ENCODE measurements at places on chromosomes 11 and 22.

DNA sequence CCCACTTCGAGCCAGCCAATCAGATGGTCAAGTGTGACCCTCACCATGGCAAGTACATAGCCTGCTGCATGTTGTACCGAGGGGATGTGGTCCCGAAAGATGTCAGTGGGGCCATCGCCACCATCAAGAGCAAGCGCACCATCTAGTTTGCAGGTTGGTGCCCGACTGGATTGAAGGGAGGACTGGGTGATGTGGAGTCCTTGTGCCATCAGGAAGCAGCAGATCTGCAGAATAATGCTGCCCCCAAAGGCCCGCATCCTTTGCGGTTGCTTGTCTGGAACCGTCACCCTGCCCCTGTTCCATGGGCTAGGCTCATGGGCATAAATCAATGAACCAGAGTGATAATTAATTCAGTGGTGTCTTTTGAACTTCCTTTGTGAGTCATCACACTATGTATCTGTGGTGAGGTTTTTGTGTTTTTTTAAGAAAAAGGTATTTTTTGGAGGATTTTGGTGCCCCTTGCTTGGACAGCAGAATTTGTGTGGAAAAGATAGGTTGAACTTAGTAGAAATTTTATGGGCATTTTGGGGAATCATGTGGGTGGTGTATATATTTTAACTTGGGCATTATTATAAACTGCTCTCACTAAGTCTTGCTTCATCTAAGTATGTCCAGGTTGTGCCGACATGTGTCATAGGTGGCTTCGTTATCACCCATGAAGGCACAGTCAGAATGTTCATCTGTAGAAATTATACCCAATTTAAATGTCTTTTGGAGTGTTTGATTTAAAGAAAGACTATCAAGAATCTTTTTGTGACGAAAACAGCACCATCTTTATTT lies 22.3 kb downstream of the LRRC74B start:
- no peak for DNase-seq

DNA sequence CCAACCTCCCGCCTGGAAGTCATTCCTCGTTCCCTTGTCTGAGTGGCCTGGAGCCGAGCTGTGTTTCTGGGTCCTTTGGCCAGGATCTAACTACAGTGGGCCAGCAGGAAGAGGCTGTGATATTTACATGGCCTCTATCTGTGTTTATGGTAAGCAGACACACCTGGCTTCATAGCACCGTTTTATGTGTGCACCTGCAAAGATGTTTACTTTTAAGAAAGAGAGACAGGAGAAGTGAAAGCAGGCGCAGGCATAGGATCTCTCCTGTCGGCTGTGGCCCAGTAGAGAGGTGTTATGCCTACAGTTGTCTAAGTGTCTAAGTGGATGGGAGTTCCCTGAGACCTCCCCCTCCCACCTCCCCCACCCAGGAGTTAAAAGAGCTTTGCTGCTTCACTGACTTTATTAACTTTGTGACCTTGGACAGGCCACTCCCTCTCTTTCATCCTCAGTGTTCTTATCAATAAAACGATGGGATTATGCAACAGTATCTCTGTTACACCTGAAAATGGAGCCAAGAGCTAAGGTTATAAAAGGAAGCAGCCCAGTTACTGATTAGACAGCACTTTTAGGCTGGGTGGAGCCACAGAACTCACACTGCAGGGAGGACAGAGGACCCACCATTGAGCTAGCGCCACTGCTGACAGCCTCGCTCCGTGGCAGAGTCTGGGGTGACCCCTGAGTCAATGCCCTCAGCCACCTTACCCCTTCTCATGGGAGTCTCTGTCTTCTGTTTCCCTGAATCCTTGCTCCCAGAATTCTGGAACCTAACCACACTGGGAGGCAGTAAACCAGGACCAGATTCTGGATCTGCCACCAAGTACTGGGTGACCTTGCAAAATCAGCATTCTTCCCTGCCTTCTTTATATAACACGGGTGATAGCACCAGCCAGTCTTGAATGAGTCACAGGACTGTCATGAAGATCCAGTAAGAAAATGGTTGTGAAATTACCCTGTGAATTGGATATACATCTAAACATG lies 22.0 kb downstream of the ST14 start:
- no peak for DNase-seq

GRCh38 chr22:24688256-24688655 lies 85.3 kb downstream of the GGT1 start:
- DNase-seq: no peak

DNA sequence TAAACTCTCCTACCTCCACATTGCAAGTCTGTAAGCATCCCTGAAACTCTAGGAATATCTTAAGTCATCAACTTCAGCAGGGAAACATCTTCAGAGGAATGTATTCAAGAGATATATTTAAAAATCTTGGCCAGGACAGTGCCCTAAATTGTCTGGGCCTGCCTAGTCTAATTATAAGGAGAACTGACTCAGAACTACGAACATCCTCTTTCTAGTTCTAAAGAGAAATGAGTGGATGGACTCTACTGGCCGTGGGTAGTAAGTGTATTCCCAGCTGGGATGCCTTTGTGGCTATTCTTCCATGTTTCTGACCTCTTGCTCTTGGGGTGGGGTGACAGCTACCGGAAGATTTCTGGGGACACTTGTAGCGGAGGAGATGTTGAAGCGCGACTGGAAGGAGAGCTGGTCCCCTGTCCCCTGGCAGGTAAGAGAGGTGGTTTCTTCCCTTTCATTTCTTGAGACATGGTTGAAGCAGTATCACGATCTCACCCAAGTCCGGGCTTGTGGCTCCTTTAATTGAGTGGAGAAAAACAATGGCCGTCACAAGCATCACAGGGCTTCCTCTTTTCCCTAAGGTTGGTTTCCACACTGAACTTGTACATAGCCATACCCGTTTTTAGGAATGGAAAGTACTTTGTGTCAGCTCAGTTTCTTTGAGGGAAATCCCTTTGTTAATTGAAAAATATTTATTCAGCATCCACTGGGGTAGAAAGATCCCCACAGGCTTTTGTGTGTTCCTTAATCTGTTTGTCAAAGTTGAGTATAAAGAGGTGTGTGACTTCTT lies 97.7 kb upstream of the SORL1-AS1 start:
- DNase-seq: no peak

GRCh38 chr11:35003658-35004057 lies 87.2 kb downstream of the PDHX start:
- no peak for DNase-seq

DNA sequence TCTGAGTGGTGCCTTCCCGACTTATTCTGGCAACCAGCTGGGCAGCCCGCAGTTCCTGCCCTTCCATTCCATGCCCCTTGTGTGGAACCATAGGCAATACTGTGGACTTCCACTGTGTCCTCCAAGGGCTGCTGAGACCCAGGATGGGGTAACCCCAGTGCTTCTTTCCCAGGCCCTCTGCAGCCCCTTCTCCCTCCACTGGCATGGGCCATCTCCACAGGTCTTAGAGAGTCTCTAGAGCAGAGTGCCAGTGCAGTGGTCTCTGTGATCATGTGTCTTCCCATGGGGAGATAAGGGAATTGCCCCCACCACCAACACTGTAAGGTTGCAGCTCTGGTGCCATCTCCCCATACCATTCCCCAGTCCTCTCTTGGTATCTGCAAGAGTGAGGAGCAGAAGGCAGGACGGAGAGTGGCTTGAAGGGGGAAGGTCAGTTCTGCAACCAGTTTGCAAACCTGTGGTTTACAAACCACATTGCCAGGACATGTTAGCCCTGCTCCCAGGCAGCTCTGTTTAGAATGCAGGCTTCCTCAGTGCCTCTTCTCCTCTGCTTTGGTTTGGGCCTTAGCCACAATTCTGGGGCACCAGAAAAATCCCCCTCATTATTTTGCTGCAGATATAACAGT lies 20.9 kb upstream of the DRD2 start:
- DNase-seq: no peak

DNA sequence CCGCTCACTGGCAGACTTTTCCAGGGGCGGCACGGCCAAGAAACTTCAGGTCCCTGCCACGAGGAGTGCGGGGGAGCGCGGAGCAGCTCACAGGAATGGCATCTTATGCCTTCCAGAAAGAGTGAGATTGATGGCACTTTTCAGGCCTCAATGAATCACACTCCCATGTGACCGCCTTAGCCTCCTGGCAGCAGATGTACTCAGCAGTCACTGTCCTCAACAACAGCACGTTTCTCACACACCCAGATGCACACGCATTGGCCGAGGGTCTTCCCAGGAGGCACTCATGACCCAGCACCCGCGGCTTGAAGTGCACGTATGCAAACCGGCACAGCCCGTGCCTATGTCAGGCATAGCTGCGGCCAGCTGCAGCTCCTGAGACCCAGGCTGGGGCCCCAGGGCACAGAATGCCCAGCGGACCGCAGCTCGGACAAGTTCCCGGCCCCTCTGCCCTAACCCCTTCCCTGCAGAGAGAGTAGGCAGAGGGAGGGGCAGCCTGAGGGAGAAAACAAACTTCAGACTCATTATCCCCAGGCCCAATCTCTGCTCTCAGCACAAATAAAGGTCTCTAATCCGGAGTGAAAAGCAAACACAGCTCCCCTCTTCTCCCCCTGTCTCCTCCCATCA lies 48.3 kb downstream of the RPUSD4 start:
- DNase-seq: no peak

DNA sequence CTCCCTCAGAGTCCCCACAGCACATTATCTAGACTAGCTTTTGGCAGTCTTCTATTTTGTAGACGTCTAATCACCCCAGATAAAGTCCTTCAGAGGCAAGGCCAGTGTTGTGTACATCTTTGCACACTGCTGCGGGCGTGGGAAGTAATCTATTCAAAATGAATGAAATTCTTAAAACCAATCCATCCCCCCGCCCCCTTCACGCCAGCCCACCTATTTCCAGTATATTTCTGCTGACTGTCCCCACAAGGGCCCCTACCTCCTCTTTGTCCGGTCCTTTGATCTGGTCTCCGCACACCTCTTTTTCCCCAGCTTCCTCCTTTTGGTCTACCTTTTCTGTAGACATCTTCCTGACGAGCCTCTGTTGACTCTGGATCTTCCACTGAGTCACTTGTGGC lies 375 bp downstream of the BSCL2 start:
- no peak for DNase-seq

- DNase-seq: no peak
Measured at GRCh38 chr11:934527-934926, 8.9 kb downstream of the AP2A2 start.

- DNase-seq: no peak
Measured at GRCh38 chr22:48100685-48101417, 1338.4 kb downstream of the TBC1D22A start.

- DNase-seq: no peak
Measured at GRCh38 chr22:40853333-40853732, 3.1 kb downstream of the ST13 start.

GRCh38 chr11:64971421-64972233 lies at the start of gene MAJIN:
MAJIN (minus strand) TSS chr11:64972108; CDS start chr11:64959405, 12,703 bp downstream.
- peak; percentile 54 for DNase-seq

DNA sequence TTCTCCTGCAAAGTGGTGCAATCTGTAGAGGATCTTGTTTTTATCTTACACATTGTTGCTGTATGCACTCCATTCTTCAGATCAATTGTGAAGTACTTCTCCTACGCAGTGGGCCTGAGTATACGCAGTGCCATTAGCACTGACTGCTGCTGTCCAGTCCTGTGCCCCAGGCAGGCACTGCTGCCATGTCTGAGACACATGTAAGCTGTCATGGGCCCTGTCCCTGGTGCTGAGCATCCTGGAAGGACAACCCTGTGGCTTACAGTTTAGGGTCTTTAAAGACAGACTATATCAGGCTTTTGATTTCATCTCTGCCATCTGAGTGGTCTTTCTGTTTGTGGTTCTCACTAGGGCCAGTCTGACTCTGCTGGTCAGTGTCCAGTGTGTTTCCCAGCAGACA lies 44.8 kb upstream of the PTPN5 start:
- DNase-seq: no peak

DNA sequence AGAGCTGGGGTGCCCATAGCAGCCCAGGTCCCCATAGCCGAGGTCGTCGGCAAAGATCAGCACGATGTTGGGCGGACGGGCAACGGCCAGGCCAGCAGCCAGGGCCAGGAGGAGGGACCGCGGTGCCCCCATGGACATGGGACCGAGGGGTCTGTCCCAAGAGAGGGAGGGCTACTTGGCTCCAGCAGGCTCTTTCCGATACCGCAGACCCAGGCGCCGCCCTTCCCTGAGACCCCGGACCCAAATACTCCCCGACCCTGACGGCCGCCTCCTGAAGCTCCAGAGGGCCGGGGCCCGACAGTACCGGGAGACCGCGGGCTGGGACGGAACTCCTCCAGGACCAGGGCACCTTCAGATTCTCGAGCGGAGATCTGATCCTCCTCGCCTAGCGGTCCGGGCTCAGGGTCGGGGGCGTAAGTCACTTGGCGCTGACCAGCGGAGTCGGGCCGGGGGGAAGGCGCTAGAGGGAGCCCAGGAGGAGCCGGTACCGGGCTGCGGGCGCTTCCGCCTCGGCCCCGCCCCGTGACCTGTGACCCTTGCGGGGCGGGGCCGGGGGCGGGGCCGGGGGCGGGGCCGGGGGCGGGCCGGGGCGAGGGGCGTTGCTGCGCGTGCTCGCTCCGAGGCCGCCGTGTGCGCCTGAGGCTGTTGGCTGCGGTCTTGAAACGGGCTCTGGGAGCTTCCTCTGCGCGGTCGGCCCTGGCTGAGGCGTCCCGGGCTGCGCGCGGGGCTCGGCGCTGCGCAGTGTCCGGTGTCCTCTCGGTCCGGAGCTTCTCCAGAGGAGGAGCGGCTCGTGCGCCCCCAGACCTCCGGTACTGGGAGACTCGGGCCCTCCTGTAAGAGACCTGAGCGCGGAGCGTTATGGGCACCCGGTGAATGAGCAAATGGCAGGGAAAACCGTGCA lies at the start of gene ARSA:
Gene ARSA, minus strand, starts transcription at position 511 of the 901 bp plus-strand sequence. Its CDS starts 373 bp downstream, at position 138.
- DNase-seq: peak; percentile 78

GRCh38 chr11:2671748-2672147 lies 28.0 kb downstream of the KCNQ1OT1 start:
- DNase-seq: no peak

- no peak for DNase-seq
Measured at GRCh38 chr11:104573441-104573990, 324.7 kb downstream of the CASP12 start.

DNA sequence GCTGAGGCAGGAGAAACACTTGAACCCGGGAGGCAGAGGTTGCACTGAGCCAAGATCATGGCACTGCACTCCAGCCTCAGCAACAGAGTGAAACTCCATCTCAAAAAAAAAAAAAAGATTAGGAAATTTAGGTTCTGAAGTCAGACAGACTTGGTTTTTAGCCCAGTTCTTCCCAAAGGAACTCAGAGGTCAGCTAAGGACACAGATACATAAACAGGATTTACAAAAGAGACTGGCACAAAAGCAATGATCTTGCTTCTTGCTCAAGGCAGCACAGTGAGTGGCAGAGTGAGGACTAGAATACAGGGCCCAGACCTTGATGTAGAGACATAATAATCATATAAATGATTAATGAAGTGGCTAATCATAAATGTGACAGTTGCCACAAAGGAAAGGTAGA lies 25.4 kb upstream of the RRAS2 start:
- no peak for DNase-seq
